ENCODE measurements at places on chromosomes 1 and 21.

DNA sequence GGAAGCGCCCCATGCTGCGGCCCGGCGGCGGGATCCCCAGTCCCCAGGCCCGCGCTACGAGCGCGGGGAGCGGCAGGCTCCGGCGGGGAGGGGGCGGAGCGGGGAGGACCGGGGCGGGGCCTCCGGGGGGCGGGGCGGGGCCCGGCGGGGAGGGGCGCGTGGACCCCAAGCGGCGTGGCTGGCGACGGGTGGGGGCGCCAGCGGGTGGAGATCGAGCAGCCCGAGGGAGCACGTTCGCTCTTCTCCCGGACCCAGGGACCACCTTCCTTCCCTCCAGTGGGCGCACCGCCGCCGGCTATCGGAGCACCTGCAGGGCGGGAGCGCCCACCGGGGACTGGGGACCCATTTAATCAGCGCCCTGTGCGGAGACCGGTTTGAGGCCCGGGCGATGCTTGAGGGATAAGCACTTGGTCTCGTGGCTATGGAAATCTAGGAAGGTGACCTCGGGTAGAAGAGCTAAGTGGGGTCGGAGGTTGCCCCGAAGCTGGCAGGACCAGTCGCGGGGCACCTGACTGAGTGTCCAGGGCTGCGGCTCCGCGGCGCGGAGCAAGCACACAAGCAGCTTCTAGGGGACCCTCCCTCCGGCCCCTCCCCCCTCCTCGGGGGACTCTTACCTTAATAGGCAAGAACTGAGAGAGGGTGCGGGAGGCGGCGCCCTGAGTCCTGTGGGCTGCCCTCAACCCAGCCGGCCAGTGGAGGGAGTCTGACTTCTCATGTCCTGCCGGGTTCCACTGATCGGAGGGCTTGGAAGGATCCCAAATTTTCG lies at the start of gene TSPAN2:
TSS of gene TSPAN2 (minus strand) at position 84 of the 766 bp plus-strand sequence. CDS start at position 13, 71 bp downstream.
- no peak for DNase-seq

DNA sequence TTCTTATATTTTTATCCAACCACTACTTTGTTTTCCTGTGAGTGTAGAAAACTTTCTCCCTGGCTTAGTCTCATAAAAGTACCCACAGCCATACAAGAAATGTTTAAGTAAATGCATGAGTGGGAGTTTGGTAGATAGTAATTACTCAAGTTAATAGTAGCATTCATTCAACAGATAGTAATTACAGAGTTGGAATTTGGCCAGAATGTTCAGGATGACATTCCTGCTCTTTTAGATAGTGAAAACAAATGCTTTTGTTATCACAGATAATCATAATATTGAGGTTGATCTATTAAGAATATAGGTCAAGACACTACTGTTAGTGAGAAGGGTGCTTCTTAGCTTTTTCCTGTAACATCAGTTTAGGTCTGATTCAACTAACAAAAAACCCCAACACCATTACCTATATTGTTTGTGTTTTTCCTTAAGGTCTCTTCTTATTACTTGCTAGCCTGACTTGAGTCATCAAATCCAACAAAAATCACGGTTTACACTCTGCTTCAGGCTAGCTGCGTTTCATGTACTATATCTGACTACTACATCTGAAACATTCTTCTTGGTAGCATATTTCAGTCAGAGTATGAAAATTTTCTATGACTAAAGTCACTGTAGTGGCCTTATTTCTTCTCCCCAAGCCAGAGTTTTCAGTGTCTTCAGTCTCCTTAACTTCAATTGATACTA lies 163.7 kb downstream of the HS2ST1 start:
- no peak for DNase-seq

GRCh38 chr1:156958247-156958714 lies 37.8 kb downstream of the LRRC71 start:
- DNase-seq, result no peak

DNA sequence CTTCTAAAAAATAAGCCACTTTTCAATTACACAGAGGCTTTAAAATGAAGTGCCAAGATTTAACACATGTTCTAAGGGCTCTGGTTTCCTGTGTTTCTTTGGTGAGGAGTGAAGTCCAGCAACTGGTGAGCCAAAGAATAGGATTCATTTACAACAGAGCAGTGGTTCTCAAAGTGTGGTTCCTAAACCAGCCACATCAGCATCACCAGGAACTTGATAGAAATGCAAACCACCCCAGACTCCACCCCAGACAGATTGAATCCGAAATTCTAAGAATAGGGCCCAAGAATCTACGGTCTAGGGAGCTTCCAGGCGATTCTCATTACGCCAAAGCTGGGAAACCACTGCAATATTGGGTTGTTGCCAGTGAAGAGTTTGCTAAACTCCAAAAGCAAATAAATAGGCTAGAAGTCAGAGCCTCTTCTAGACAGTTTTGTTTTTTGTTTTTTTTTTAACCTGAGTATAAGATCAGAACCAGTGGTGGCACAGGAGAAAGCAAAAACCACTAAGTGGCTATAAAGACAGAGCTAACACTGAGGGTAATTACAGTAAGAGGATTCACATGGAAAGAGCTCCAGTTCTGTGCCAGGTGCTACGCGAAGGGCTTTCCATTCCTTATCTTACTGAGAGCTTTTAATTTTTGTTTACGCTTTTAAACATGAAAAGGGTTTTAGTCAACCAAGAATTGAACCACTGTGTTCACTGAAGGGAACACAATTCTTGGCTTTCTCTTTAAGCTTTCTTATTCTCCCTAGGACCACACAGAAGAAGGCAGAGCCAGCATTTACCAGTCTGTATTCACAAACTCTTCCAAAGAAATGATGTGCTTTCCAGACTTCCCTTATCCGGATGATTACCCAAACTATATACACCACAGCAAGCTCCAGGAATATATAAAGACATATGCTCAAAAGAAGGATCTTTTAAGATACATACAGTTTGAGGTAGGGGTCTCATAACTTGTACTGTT lies 42.4 kb upstream of the FMO2 start:
- no peak for DNase-seq

DNA sequence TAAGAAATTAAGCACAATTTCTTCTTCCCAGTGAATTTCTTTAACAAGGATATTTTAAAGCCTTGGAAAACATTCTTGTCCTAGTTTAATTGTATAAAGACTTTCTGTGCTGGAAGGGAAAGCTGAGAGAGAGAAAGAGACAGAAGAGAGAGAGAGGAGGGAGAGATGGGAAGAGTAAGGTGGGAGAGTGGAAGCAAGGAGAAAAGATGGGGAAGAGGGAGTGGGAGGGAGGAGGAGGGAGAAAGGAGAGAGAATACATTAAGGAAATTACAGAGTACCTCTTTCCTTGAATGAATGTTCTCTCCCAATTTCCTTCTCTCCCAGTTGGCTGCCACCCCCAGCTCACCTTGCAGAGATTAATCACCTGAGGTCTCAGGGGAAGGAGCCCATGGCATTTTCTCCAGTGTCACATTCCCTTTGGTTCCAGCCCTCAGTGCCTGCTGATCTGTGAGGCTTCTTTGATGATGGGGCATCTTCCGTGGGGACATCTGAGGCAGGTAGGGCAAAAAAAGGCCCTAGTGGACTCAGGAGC lies 32.4 kb upstream of the KCNA10 start:
- no peak for DNase-seq

GRCh38 chr1:31655756-31656155 lies 11.1 kb upstream of the PEF1 start:
- no peak for DNase-seq

- DNase-seq, result no peak
These were observed 88.0 kb upstream of the PBX1 start for GRCh38 chr1:164470996-164471395.

DNA sequence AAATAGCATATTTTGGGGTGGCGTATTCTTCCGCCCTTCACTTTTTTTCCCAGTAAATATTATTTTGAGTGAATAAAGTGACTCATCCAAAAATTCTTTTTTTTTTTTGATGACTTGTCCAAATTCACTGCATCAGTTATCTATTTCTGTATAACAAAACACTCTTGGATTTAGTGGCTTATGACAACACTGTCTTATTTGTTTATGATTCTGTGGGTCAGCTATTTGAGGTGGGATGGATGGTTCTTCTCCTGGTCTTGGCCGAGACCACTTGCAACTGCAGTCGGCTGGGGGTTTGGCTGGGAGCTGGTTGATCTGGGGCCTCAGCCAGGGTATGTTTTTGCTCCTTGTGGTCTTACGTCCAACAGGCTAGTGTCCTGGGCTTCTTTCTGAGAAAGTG lies 39.9 kb upstream of the SRSF10 start:
- DNase-seq, result no peak

- DNase-seq, result no peak
These were observed 31.1 kb upstream of the RGS8 start for GRCh38 chr1:182715531-182715930.

GRCh38 chr1:182670032-182670749 lies 14.2 kb downstream of the RGS8 start:
- no peak for DNase-seq

DNA sequence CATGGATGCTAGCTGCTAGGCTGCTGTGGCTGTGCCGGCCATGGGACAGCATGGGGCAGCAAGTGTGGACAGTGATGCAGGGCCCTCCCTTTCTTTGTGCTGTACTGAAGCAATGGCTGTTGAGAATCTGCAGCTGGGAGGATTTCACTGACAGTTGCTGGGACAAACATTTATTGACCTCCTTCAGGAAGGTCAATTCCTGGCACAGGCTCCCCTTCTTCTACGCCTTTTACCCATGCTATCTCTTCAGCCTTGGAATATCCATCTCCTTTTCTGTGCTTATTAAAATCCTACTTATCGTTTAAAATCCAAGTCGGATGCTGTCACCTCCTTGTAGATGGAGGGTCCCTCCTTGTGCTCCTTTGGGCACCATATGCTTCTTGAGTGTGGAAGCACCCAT lies 213.1 kb upstream of the USP24 start:
- DNase-seq, result no peak

DNA sequence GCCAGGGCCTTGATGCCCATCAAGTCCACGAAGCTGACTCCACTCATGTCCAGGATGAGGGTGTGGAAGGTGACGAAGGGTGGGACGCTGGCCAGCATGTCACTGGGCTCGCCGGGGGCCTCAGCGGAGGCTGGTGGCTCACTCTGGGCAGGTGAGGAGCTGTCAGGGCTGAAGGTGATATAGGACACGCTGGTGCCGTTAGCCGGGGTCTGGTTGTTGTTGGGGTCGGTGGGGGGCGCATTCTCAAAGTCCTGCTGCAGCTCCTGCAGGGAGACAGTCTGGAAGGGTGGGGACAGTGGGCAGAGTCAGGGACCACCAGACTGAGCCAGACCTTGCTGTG lies 21.7 kb downstream of the SLC26A9 start:
- no peak for DNase-seq

- DNase-seq, result no peak
These were observed 936 bp upstream of the NCAM2 start for GRCh38 chr21:20997311-20997635.

GRCh38 chr1:7549277-7550161 lies 221.6 kb upstream of the VAMP3 start:
- DNase-seq, result no peak

DNA sequence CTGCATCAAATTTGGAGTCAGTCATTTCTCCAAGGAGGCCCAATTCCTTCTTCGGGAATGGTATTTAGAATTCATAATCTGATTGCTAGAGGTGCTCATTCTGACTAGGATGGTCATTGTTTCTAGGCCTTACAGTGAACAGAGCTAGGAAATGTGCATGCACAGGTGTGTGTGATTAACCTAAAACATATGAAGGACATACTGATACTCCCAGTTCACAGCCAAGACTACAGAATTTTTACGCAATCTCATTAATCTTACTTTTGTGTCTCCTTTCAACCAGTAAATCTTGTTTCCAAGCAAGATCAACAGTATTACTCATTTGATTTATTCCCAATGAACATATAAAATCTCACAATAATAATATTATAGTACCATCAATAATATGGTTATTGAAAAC lies 47.1 kb downstream of the NFASC start:
- no peak for DNase-seq

DNA sequence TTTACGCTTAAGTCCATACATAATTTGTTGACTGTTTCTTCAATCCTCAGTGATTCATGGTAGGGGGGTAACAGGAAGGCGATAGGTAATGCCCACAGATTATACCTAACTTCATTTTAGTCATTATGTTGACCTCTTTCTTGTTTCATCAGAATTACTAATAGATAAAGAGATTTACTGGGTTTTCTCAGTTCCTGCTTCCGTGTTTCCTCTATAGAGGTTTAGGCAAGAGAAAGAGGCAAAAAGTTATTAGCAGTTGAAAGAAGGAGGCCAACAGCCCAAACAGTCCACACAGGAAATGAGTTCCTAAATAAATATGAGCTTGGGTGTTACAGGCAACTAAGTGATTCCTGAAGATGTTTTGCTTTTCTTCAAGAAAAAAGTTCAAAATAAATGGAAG lies 17.9 kb upstream of the CLCA1 start:
- DNase-seq, result no peak

GRCh38 chr1:215600258-215600792 lies 33.2 kb downstream of the KCTD3 start:
- DNase-seq, result no peak

DNA sequence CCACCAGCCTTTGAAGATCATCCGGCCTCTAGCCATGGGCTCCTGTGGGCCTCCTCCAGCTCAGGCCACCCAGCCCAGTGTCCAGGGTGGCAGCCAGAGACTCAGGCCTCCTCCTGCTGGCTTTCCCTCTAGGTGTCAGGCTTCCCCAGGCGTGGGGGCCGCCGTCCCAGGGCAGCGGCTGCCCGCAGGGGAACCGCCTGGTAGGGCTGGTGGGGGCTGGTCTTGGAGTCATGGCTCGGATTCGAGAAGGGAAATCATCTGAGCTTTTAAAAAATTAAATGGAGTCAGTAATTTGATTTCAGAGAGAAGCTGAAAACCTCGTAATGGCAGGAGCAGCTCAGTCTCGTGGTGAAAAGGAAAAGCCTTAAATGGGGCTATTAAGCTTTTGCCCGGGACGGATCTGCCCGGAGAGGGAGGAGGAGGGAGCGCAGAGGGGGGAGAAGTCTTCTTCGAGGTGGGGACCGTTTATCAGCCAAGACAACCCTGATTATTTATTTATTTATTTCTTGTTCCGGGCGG lies 66.4 kb upstream of the TARDBP start:
- no peak for DNase-seq

DNA sequence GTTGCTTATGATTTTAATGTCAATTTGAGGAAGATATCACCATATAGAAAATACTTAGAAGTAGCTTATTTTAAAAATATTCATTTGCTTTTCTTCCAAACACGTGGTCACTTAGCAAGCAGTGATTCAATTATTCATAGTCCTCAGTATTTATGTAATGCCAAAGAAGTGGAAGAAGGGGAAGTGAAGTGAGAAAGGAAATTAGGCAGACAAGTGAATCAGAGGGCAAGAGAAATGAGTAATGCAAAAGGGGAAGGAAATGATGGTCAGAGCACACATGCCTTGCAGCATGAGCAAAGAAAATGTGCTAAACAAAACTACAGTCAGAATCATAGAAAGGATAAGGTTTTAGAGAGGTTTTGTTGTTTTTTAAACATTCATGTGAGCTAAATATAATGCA lies 31.8 kb downstream of the SDCCAG8 start:
- no peak for DNase-seq
